ENCODE measurements at places on chromosomes 4 and X.

DNA sequence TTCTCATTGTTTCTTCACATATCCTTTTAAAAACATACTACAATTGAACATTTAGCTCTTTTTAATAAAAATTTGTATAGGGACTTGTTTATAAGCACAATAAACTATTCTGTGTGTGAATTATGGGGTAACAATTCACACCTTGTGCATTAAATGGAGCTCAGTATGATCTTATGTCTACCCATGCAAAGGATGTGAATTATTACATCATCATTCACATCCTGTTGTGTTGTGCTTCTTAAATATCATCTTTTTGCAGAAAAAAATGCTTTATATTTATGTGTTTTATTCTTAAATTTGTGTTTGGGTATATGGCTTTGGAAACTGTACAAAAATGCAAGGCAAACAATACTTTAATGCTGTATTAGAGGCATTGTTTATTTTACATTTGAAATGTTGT is 96.7 kb upstream of the PABPC4L start:
- no peak for DNase-seq

DNA sequence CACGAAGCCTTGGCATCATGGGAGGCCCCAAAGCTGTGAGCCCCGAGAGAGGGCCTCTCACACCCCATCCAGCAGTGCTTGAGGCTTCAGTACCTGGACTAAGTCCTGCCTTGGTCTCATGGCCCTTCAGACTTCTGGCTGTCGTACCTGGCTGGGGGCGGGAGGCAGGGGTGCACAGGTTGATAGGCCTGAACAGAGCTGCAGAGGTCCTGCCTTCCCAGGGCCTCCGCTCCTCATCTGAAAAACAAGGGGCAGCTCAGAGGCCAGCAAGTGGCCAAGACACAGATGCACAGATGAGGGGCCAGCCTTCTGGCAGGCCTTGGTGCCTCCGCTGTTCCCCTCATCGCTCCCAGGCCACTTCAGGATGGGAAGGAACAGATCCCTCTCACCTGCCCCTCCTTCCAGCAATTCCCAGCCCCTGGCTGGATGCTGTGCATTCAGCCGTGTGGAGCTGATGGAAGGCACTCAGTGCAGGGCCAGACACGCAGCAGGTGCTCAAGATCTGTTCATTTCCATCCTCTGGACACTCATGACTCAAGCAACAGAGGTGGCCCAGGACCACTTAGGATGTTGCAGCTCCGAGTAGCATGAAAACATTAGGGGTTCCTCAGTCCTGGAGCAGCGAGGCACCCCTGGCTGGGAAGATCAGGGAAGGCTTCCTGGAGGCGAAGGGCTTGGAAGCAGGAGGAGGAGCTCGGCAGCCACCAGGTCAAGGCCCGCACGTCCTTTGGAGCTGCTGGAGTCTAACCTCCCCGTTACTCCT is 1.4 kb downstream of the ZNF185 start:
- no peak for DNase-seq

DNA sequence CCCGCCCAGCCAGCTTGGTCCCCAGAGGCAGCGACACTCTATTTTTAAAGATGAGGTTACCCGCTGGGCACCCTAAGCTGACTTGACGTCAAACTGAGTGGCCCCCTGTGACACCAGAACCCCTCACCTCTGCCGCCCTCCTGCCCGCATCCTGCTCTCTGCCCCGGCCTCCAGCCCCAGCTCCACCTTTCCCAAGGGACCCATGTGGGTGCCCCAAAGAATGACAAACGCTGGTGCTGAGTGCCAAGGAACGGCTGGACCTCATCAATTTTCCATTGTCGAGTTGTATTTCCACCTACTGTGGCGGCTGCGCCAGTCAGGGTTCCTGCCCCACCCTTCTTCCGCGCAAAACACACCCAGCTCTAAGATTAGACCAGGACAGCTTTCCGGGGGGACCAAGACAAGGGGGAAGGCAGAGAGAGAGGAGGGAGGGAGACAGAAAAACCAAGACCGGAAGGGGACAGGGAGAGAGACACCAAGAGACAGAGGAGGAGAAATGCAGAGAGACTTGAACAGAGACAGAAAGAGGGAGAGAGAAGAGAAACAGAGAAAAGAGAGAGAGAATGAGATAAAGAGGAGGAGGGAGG is 2.0 kb downstream of the PRKX start:
- peak; percentile 20 for DNase-seq

DNA sequence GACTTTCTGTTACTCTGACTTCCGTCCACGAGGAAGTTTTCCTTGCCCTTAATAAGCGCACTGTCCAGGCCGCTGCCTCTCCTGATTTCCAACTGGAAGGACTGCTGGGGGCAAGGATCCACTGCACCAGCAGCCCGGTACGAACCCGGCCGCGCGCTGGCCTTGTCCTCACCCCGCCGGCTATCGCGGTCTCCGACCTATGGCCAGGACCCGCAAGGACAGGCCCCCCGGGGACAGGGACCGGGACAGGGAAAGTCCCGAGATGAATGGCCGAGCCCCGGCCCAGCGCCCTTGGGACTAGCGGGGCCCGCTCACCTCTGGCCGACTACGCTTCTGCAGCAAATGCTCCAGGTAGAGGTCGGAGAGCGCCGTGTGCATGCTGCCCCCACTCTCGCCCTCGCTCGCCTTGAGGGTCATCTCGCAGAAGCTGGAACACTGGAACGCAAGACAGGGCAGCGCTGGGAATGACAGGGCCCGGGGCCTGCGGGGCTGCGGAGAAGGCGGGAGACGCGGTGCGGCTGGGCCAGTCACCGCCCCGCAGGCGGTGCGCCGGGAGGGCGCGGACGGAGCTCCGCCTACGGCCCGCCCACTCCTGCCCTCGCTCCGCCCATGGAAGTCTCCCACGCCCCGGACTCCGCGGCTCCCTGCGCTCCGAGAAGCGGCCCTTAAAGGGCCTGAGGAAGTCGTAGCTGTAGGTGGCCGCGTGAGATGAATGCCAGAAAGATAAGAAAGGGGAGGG is at the start of gene MPP1:
MPP1 (minus strand) TSS at position 529 of the 739 bp plus-strand sequence; CDS start at position 417, 112 bp downstream.
- peak; percentile 58 for DNase-seq

DNA sequence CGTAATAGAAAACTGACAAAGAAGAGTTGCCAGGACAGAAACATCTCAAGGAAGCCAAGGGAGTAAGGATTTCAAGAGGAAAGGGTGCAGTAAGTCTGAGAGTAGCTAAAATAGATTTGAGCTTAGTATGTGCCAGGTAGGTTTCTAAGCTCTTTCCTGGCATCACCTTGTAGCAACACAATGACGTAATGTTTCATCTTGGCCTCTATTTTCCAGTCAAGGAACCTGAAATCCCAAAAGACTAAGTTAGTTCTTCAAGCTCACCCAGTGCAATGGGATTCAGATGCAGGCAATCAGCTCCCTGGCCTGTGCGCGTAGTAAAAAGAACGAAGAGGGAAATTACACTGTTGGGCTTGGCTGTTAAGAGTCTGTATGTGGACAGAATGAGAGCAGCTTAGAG is 586.5 kb upstream of the TENM3 start:
- no peak for DNase-seq

DNA sequence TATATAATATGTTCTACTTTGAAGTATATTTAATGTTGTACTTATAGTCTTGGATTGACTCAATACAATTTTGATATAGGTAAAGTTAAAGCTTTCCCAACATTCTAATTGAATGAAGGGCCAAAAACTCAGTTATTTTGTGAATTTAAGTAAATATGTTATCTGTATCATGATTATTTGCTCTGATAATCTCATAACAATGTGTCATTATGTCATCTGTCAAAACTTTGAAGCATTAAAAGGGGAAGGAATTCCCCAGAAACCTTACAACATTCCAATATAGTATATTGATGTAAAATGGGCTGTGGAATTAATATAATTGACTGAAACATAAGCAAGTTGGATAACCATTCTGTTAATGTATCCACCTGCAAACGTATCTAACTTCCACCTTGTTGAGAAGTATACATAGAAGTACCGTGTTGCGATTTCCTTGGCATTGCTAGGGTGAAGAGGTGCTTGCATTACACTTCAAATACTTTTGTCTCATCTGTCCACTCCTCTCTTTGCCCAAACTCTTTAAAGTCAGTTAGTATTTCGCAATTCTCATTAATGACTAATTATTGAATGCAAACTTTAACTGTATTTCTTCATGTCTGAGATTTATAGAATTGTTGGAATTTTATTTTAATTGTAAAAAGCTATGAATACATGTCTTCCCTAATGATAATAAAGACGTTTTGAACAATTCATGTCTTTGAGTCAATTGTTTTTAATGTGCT is 1982.1 kb upstream of the ADGRL3 start:
- DNase-seq = no peak

- DNase-seq = no peak
Measured at GRCh38 chr4:47839259-47839658, 1.4 kb upstream of the CORIN start.

DNA sequence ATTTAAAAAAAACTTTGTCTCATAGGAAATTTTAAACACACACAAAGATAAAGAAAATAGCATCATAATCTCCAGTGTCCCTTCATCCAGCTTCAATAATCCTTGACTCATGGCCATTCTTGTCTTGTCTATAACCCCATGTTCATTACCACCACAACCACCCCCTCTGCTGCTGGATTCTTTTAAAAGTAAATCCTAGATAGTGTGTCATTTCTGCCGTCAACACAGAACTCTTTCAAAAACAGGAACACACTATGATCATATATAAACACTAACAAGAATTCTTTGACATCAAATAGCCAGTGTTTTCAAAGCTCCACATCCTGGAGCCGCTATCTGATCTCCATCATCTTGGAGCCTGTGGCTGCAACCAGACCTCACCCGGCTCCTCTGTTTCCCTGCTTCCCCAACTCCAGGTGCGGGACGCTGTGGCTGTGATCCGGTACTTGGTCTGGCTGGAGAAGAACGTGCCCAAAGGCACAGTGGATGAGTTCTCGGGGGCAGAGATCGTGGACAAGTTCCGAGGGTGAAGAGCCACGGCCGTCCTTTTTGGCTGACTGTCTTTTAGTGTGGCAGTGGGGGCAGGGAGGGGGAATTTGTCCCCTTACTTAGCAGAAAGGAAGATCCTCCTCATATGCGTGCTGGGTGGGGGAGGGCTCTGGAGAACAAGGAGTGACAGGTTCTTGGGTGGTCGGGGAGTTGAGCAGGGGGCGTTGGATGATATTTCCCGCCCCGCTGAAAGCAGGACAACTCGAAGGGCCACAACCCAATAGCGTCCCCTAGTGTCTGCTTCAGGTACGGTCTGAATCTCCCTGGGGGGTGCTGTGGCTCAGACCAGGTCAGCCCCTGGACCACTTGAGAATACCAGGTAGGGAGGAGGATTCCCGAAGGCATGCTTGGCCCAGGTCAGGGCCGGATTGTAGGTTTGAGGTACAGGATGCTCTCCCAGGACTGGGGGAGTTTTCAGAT is 15.6 kb downstream of the XPNPEP2 start:
- no peak for DNase-seq

DNA sequence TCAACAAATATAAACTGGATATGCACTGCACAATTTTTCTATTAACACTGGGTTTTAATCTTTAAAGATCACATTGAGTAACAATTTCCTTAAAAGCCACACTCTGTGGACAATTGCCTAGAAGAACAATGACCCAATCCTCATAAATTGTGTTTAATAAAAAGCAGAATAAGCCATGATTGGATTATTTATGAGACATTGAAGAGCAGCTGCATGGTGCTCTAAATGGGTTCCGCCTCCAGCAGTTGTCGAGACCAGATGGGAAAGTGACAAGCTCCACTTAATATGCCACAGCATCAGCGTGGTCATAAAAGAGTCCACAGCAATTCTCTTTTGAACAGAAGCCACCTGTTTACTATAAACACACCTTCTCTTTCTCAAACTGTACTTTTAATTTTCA is 635.2 kb upstream of the FRG1 start:
- no peak for DNase-seq

GRCh38 chr4:53563824-53564223 is 27.5 kb downstream of the LNX1 start:
- DNase-seq = no peak

DNA sequence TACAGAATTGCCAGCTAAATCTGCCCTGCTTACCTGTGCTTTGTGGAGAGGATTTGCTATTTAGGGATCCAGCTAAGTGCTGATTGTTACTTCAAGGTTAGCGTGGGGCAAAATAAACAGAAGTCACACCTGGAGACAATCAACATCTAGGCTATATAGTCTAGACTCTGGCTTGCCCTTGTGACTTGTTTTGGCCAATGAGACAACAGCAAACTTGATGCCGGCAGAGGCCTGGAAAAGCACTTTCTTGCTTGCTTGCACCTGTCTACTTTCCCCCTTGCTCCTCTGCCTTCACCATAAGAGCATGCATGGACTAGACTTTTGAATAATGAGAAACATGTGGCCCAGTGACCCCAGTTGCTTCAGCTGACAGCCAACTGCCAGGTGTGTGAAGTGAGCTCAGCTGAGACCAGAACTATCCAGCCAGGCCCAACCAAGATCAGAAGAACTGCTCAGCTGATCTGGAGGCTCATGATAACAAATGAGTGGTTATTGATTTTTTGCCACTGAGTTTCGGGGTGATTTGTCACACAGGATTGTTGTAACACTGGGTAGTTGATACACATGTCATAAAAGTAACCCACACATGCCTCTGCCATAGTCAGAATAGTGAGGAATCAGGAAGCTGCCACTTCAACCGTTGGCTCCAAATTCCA is 164.4 kb downstream of the RBMX2 start:
- no peak for DNase-seq

DNA sequence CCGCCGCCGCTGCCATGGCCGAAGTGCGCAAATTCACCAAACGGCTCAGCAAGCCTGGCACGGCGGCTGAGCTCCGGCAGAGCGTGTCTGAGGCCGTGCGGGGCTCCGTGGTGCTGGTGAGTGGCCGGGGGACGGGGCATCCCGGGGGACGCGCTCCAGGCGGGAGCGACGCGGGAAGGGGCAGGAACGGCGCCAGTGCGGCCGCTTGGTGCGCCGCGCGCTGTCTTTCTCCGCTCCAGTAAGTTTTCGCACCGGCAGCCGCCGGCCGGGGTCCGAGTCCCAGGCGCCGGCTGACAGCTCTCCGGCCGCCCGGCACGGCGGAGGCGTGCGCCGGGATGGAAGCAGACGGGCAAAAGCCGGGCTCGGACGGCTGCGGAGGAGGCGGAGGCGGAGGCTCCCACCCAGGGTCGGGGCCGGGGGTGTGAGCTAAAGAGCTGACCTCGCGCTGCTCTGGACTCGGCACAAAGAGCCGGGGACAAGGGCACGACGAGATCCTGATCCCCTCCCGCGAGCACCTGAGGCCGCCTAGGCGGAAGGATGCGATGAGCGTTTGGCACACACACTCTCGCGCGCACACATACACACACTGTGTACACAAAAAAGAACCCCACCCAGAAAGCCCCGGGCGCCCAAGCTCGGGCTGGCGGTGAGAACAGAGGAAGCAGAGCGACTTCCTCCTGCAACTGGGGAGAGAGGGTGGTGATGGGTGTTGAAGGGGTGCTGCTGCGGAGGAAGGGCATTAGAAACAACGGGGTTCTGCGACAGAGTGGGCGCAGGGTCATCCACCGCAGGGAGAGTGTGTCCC is 545 bp downstream of the DOCK11 start:
- DNase-seq = peak; percentile 75

GRCh38 chr4:41360214-41360920 is 103.6 kb downstream of the UCHL1 start:
- peak; percentile 67 for DNase-seq

GRCh38 chr4:39004758-39005157 is 27.5 kb downstream of the TMEM156 start:
- no peak for DNase-seq
